ENCODE measurements at places on chromosomes 11 and 22. TPM values are rescaled to one million over a fixed set of nuclear protein-coding genes. Genes with fewer than 3 reads are reported as not detected.
A peak's percentile ranks its signal among the peaks of the same experiment; 100 is the strongest.

GRCh38 chr11:129590753-129591475 is 215.3 kb downstream of the BARX2 start:
- no peak for DNase-seq

GRCh38 chr11:68206211-68206610 is 6.9 kb downstream of the KMT5B start:
- DNase-seq, result no peak

DNA sequence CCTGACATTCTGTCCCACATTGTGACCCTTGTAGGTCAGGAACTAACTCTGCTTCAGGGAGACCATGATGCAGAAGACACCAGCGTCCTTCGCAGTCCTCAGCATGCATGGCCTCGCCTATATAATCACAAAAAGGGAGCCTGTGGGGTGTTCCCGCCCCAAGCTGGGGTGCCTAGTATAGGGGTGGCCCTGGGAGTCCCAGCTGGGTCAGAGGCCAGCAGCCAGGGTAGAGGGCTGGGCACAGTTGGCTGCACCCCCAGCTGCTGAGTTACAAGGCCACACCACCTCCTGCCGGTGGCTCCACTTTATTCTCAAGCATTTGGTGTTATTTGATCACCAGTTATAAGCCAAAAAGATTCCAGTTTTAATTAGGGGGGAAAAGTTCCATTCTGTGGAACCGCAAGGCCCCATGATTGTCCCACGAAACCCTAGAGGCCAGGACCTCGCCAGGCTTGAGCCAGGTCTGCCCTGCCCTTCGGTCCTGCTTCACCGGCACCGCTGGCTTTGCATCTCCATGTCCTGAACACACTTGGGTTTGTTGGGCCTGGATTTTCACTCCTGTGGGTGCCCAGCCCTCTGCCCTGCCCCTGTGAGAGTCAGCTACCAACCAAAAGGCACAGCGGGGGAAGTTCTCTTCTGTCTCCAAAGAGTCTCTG is 15.0 kb upstream of the GNB1L start:
- no peak for DNase-seq

DNA sequence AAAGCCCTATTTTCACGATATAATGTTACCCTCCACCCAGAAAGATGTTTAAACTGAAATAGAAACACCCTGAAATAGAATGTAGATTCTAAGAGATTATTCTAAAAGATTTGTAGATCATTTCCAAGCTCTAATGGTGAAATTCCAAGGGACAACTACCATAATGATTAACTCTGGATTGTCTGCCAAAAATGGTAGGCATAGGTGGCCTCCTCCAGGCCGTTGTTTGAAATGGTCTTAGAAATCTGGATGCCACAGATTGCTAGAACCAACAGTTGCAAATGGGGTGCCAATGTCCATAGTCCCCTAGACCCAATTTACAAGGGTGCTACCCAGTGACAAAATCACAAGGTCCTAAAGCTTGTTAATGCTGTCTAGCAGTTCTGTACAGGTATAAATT is 6.7 kb upstream of the SLC6A5 start:
- DNase-seq, result no peak

Gene SNRPD3
- 84.9 TPM for total RNA-seq

Gene PTGDR2
- total RNA-seq, result 0.91 TPM

Gene ACR
- not detected for total RNA-seq

Gene PLA2G3
- total RNA-seq, result 0.13 TPM

DNA sequence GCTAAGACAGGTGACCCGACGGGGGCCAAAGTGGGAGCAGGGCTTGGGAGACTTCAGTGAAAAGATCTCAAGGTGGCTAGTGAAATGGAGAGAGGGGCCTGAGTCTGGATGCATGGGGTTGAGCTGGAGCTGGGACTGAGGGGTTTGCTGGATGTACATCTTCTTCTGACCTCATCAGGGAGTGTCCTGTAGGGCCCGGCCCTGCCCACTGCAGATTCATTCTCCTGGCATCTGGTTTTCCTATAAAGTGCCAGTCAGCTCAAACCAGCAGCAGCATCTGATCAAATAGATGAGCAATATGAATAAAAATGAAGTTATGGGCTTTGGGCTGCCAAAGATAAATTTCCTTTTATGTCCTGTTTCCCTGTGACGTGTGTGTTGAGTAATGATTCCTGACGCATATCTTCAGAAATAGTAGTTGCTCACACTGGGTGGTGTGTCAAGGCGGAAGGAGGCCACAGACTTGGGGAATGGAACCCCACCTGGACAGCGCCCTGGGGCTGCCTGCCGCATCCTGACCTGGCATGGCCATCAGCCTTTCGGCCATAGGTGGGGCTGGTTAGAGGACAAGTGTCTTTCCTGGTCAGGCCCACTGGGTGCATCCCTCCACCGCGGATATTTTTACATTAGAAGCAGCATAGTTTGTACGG is 135.4 kb downstream of the OSBP2 start:
- DNase-seq, result peak; percentile 68

DNA sequence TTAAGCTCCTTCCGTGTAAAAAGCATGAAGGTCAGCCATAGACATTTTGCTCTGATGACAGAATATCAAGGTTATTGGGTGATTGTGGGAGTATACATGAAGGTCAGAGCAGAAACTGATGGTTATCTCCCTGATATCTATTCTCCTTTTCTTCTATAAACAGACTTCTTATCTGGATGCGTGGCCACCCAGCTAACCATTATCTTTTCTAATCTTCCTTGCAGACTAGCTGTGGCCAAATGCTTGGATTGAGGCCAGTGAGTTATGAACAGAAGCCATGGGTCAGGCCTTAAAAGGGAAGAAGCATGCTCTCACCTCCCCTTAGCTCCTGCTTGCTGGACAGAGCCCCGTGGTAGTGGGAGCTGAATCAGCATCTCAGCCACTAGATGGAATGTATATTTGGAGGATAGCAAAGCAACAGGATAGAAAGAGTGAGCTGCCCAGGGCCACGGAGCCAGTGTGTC is 31.3 kb upstream of the LRRC55 start:
- DNase-seq, result no peak

Gene ANO9
- total RNA-seq, result not detected

Gene SLC5A4
- total RNA-seq, result not detected

Gene C1QTNF5
- total RNA-seq, result 9.3 TPM

- no peak for DNase-seq
Measured at GRCh38 chr11:60939855-60940254, 12.1 kb downstream of the SLC15A3 start.

DNA sequence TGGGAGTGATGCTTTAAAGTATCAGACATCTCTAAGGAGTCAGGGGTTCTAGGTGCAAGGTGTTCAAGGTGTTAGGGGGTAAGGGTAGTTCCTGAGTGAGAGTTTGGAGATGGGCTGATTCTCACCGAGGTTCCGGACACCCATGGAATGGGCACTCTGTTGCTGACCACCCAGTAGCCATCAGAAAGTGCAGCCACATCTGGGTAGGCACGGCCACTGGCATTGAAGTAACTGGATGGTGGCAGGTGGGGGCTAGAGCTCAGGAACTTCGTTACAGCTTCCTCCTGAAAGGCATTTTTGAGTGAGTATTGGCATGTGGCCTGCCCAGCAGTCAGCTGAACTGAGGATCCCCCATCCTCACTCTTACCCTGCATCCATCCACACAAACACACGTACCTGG is 3.0 kb upstream of the TAF10 start:
- DNase-seq, result no peak

GRCh38 chr11:11157185-11157584 is 195.9 kb downstream of the CSNK2A3 start:
- DNase-seq, result no peak

Gene KCNJ11
- total RNA-seq, result not detected

- DNase-seq, result no peak
Measured at GRCh38 chr11:15780837-15781236, 575.5 kb downstream of the SOX6 start.

DNA sequence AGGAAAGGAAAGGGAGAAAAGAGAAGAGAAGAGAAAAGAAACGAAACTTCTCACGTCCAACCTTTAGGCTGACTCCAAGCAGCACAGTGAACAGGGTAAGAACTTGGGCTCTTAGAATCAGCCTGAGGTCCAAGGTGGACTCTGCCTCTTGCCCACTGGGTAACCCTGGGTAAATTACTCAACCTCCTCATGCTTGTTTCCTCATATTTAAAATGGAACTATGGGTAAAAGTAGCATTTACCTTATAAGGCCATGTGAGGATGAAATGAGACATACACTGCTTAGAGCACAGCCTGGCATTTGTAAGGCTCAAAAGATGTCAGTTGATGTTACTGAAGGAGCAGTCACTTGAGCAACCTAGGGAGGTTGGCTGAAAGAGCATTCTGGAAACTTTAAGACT is 107.9 kb downstream of the C11orf58 start:
- DNase-seq, result no peak

GRCh38 chr11:2536440-2536989 is 91.7 kb downstream of the KCNQ1 start:
- DNase-seq, result no peak

Gene SWAP70
- total RNA-seq, result 37.4 TPM

- no peak for DNase-seq
Measured at GRCh38 chr11:132743601-132744000, 788.7 kb downstream of the OPCML start.

Gene ADAMTS8
- total RNA-seq, result 0.19 TPM

Gene LRRC32
- 35.6 TPM for total RNA-seq

Gene GAL3ST1
- 0.21 TPM for total RNA-seq

DNA sequence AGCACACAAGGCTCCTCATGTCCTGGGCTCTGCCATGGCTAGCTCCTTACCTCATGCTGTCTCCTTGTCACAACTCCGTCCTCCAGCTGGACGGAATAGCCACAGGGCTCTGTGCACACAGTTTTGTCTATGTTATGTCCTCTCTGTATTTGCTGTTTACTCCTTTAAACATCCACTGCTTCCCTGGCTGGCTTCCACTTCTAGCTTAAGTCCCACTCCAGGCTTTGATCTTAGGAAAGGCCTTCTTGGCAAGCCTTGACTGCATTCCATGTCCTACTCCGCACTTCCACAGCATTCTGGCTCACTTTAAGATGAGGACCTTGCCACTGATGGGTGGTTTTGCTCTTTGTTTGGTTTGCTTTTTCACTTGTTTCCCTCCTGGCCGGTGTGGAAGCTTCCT is 22.9 kb upstream of the ROBO3 start:
- no peak for DNase-seq

GRCh38 chr11:77783025-77783424 is 37.5 kb downstream of the RSF1 start:
- DNase-seq, result no peak

GRCh38 chr11:95239871-95240649 is 9.1 kb upstream of the SESN3 start:
- no peak for DNase-seq

GRCh38 chr11:95148406-95148805 is 58.8 kb downstream of the ENDOD1 start:
- DNase-seq, result no peak

GRCh38 chr11:122304973-122305372 is 189.0 kb upstream of the BLID start:
- DNase-seq, result no peak

- DNase-seq, result no peak
Measured at GRCh38 chr11:122799406-122800105, 38.7 kb upstream of the CRTAM start.

GRCh38 chr11:116874251-116874650 is 36.8 kb upstream of the APOA1 start:
- no peak for DNase-seq

DNA sequence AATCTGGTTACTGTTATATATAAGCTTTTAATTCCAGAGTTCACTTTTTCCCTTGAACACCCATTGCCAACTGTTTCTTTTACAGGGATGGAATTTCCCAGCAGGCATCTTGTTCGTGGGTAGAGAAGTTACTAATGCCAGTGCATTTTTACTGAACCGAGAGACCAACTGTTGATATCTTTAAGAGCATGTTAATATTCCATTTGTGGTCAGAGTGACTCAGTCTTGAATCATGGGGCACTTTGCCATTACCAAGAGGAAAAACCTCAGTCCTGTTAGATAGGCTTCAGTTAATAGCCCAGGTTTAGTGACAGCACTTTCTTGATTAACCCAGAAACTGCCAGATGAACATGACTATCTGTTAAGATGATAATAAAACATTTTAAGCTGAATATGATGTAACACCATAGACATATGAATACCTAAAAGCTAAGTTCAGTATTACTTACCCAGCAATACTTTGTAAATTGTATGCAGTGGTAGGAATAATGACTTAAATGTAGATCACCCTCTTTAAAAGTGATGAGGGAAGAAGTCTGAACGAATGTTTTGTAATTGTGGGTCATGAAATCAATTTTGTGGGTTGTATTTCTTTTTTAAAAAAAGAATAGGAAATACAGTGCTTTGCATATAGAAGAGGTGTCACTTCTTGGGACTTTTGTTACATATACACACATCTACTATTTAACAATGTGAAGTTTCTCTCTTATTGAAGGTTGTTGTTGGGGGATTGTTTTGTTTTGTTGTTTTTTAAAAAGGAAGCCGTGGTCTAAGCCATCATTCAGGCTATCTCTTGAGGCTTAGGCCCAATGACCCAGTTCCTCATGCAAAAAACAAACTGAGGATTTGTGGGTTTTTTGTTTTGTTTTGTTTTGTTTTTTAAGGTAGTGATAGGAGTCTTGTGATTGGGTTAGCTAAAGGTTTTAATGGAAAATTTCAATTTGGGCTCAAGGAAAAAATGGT is 79.2 kb upstream of the GRIK4 start:
- no peak for DNase-seq

Gene CARD18
- total RNA-seq, result not detected

GRCh38 chr11:24524156-24524555 is 27.3 kb downstream of the LUZP2 start:
- no peak for DNase-seq

Gene HBB
- not detected for total RNA-seq

GRCh38 chr11:14029440-14029839 is 66.9 kb downstream of the SPON1 start:
- DNase-seq, result no peak

GRCh38 chr11:132883241-132883640 is 649.1 kb downstream of the OPCML start:
- DNase-seq, result no peak

DNA sequence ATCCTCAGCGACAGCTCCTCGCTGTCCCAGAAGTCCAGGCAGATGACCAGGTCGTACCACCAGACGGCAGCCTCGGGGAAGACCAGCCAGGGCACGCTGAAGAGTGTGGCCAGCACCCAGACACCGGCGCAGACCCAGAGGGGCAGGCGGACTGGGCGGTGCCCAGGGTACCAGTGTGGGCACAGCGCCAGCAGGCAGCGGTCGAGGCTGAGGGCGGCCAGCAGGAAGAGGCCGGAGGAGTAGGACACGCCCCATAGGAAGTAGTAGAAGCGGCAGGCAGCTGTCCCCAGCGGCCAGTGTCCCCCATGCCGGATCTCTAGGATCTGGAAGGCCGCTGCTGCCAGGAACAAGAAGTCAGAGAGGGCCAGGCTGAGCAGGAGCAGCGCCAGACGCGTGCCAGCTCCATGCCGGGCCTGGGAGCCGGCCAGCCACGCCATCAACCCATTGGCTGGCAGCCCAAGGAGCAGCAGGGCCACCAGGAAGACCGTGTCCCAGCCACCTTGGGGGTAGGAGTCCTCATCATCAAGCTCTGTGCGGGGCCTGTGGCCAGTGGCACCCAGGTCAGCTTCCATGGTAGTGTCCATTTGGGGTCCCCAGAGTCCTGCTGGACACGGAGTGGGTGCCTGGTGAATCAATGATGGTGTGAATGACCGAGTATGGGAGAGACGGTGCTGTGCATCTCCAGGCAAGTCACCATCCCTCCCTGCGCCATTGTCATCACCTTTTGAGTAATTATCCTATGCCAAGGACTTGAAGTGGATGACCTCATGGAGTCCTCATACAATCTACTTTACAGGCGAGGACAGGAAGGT is at the start of gene GPR152:
TSS of gene GPR152 (minus strand) at position 589 of the 812 bp plus-strand sequence. CDS start at position 584, 5 bp downstream.
- DNase-seq, result no peak

GRCh38 chr11:48116437-48117228 is 100.0 kb upstream of the OR4B1 start:
- no peak for DNase-seq

Gene LGR4
- total RNA-seq, result 61.9 TPM

Data from osteocyte (in vitro differentiated cells).